Naive thymus-derived CD8-positive, alpha-beta T cell (primary cell): ENCODE measurements at places on chromosomes 5 and 9.

DNA sequence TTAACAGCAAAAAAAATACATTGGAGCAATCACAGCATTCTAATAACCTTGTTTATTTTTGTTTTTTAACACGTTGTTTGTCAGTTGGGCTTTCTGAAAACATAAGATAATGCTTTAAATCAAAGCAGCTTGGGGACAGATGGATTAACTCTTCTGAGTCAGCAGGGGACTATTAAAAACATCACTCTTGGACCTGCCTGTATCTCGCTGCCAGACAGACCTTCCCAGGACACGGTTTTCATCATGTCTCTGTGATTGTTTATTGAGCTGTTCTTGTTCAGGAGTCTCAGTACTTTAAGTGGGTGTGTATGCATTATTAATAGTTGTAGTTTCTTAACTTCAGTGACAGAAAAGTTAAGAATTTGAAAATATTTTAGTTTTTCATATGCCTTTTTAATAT lies 173.2 kb downstream of the SH3GL2 start:
- H3K36me3 ChIP-seq = no peaks in the 10 kb centered on the region
- H3K4me1 ChIP-seq = no peaks in the 10 kb centered on the region
- H3K27me3 ChIP-seq = no peaks in the 10 kb centered on the region
- DNase-seq = no peak
- no peak overlapping the region for H3K4me3 ChIP-seq

GRCh38 chr5:10913841-10914240 lies 152.8 kb upstream of the DAP start:
- DNase-seq = no peak
- no peak overlapping the region for H3K4me3 ChIP-seq
- H3K36me3 ChIP-seq = no peaks in the 10 kb centered on the region
- H3K27ac ChIP-seq = no peak overlapping the region
- peaks cover 26% of the 10 kb centered on the region for H3K27me3 ChIP-seq

GRCh38 chr9:137028263-137029057 lies 423 bp upstream of the ABCA2 start:
- H3K4me3 ChIP-seq = peak overlapping the region; percentile 75
- no peaks in the 10 kb centered on the region for H3K27me3 ChIP-seq
- H3K27ac ChIP-seq = peak overlapping the region; percentile 75
- no peaks in the 10 kb centered on the region for H3K36me3 ChIP-seq
- peak; percentile 80 for DNase-seq
- peaks cover 66% of the 10 kb centered on the region for H3K4me1 ChIP-seq

GRCh38 chr5:88836195-88836838 lies 46.7 kb downstream of the MEF2C start:
- no peaks in the 10 kb centered on the region for H3K36me3 ChIP-seq
- no peak overlapping the region for H3K4me3 ChIP-seq
- no peak overlapping the region for H3K27ac ChIP-seq
- H3K4me1 ChIP-seq = peaks cover 32% of the 10 kb centered on the region

- H3K36me3 ChIP-seq = peaks cover 73% of the 10 kb centered on the region
- H3K27me3 ChIP-seq = no peaks in the 10 kb centered on the region
- no peak overlapping the region for H3K4me3 ChIP-seq
- DNase-seq = no peak
- H3K4me1 ChIP-seq = peaks cover 2% of the 10 kb centered on the region
Observed at GRCh38 chr9:137820161-137820855, 57.3 kb upstream of the CACNA1B start.

DNA sequence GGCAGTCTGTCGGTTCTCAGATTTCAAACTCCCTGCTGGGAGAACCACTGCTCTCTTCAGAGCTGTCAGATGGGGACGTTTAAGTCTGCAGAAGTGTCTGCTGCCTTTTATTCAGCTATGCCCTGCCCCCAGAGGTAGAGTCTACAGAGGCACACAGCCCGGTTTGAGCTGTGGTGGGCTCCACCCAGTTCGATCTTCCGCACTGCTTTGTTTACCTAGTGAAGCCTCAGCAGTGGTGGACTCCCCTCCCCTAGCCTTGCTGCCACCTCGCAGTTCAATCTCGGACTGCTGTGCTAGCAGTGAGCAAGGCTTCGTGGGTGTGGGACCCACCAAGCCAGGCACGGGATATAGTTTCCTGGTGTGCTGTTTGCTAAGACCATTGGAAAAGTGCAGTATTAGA lies 8.0 kb downstream of the SLC27A6 start:
- DNase-seq = no peak
- H3K27ac ChIP-seq = no peak overlapping the region
- H3K4me1 ChIP-seq = no peaks in the 10 kb centered on the region
- H3K4me3 ChIP-seq = no peak overlapping the region
- H3K27me3 ChIP-seq = peaks cover 21% of the 10 kb centered on the region

DNA sequence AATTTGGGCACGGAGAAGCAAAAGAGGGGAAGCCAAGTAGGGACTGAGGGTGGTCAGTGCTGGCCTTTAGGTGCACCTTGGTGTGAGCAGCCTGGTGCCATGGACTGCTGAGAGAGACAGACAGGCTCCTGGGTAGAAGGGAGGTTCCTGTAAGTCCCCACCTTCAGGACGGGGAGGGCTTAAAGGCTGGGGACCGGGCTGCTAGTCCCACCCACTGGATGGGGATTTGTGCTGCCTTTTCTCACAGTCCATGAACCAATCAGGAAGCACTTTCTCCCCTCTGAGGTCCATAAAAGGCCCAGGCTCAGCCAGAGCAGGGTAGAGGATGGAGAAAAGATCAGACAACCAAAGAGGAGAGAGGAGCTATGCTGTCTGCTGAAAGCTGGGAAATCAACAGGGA lies 15.2 kb downstream of the CDC25C start:
- no peak overlapping the region for H3K4me3 ChIP-seq
- H3K36me3 ChIP-seq = no peaks in the 10 kb centered on the region
- no peak for DNase-seq
- H3K27me3 ChIP-seq = no peaks in the 10 kb centered on the region
- H3K27ac ChIP-seq = no peak overlapping the region

DNA sequence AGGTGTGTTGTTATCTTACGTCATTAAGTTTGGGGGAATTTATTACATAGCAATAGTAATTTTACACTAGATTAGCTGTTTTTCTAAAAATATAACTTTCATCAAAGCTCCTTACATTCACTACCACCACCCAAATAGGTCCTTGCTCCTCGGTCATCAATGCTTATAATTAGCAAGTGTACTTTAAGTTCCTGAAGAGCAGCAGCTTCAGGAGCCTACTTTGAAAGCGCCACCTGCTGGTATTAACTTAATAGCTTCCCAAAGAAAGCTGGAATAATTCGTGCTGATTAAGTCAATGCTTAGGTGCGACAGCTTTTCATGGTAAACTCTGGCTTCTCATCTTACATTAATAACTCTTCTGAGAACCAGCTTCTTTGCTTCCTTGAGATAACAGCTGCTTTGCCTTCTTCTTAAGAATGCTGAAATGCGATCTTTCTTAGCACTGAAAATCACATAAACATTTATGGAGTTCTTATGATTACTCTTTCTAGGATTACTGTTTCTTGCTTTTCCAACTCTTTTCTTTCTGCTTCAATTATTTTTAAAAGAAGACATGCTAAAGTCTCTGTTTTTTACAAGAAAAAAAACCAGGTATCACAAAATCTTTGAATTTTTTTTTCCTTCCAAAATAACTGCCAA lies 10.0 kb upstream of the C5 start:
- H3K36me3 ChIP-seq = no peaks in the 10 kb centered on the region
- H3K27me3 ChIP-seq = no peaks in the 10 kb centered on the region
- no peak overlapping the region for H3K4me3 ChIP-seq
- H3K4me1 ChIP-seq = peaks cover 4% of the 10 kb centered on the region
- DNase-seq = no peak
- no peak overlapping the region for H3K27ac ChIP-seq

DNA sequence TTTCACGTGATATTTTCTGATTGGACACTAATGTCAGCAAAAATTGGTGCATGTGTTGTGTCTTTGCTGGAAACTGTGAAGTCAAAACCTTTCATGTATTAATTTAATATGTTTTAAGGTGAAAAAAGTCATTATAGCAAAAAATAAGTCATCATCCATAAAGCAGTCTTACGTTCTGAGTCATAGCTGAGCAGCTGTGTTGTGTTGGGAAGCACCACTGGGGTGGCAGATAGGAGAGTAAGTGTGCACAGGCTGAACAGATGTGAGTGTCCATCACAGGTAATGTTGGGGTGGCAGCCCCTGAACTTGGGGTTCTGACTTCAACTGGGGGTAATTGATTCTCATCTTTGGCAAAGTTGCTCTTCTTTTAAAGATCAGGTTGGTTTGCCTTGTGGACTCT lies 156.8 kb downstream of the NXNL2 start:
- H3K4me3 ChIP-seq = no peak overlapping the region
- peaks cover 3% of the 10 kb centered on the region for H3K27me3 ChIP-seq
- H3K36me3 ChIP-seq = peaks cover 5% of the 10 kb centered on the region
- H3K27ac ChIP-seq = no peak overlapping the region
- no peaks in the 10 kb centered on the region for H3K4me1 ChIP-seq

DNA sequence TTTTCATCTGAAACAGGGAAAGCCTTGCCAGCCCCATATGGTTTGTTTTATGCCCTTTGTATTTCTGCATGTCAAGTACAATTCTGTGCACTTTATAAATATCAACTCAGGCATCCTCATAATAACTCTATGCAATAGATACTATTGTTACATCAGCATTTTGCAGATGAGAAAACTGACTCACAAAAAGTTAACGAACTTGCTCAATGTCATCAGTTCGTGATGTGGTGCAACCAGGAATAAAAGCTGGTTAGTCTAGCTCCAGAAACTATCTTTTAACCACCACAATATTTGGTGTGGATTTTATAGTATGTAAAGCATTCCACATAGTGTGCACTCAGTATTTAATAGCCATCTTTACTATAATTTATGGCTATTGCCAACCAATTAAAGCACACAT lies 134.9 kb downstream of the MRPS30 start:
- H3K27ac ChIP-seq = no peak overlapping the region
- H3K27me3 ChIP-seq = no peaks in the 10 kb centered on the region
- no peak overlapping the region for H3K4me3 ChIP-seq
- no peak for DNase-seq
- H3K36me3 ChIP-seq = peaks cover 4% of the 10 kb centered on the region
- H3K4me1 ChIP-seq = no peaks in the 10 kb centered on the region

- H3K27ac ChIP-seq = peak overlapping the region; percentile 87
- DNase-seq = no peak
- peaks cover 30% of the 10 kb centered on the region for H3K4me1 ChIP-seq
- peak overlapping the region; percentile 86 for H3K4me3 ChIP-seq
Observed at GRCh38 chr9:69168709-69169217, 5.3 kb upstream of the TJP2 start.

DNA sequence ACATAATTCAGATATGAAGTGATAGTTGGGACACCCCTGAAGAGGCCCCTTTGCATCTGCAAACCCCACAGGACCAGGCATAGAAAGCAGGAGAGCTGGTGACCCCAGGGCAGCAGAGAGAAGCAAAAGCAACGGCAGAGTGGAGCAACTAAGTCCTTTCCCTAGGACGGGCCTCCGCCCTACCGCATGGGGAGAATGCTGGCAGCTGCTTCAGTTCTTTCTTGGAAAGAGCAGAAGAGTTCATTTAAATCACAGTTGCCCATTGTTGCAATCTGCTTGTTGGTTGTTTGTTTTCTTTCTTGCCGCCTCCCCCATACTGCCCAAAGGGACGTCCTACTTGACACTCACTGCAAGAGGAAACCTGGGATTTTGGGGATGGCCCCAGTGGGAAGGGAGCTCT lies 126.2 kb downstream of the ADAMTS16 start:
- no peak for DNase-seq
- no peak overlapping the region for H3K27ac ChIP-seq
- H3K27me3 ChIP-seq = no peaks in the 10 kb centered on the region
- H3K4me1 ChIP-seq = peaks cover 3% of the 10 kb centered on the region

DNA sequence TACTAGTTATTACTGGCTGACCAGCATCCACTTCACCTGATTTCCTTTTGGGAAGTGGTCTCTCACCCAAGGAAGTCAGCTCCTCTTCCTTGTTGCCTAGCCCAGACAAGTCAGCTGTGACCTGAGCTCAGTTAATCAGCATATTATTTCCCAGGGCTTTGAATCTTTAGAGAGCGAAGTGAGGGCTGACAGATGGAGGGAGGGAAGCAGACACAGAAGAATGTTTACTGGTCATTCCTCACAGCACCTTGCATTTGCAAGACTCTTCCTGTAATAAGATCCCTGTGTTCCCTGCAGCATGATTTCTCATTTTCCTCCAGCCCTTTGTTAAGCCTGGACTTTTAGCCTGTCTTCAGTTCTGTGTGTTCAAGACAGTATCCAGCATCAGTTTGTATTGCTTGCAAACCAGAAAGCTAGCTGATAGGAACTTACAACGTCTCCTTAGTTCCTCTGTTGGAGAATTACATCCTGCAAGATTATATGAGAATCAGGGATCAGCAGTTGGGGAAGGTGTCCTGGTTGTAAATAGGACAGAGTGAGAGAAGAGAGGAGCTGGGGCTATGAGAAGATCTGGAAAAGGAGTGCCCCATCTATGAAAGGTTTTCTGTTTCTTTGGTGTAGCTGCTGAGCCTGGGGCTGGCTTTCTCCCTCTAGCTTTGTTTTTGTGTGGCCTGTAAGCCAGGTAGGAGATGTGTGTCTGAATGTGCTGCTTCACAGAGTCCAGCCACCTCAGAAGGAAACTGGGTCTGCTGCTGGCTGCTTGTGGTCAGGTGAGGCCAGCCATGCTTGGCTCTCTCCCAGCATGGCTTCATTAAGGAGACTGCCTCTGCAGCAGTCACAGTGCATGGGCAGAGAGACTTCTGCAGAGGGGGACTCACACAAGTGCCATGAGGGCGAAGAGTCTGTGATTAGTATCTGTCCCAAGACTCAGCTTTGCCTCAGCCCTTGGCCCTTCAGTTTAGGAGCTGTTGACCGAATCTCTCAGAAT lies 50.3 kb downstream of the MAN2A1 start:
- peak overlapping the region; percentile 77 for H3K27ac ChIP-seq
- peaks cover 6% of the 10 kb centered on the region for H3K36me3 ChIP-seq

DNA sequence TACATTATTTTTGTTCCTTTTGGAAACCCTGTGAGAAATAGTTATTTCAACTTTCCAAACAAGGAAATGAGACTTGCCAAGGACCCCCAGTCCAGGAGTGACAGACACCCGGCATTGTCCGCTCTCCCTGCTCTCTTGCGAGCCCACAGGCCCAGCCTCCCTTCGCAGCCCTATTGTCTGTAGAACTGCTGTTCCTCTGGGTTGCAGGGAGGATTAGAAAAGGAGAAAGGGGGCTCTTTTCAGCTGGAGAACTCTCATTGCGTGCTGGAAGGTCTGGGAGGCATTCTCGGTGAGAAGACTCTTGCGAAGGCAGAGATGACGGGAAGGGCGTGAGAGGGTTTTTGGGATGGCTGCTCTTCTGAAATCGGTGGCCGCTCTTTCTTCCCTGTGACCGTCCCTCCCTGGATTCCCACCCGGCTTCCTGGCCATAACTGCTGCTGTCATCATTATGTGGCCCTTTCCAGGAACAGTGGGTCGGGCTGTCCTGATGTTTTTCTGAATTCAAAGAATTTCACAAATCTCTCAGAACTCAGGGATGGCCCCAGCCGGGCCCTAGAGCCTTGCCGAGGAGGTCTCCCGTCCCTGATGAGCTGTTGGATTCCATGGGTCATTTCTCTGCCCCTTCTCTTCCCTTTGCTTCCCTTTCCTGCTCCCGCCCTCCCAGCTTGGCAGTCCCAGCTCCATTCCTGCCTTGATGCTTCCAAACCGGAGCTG lies 29.8 kb downstream of the STC2 start:
- no peaks in the 10 kb centered on the region for H3K36me3 ChIP-seq
- no peak overlapping the region for H3K27ac ChIP-seq
- H3K4me1 ChIP-seq = peaks cover 15% of the 10 kb centered on the region
- DNase-seq = no peak

GRCh38 chr9:86503942-86504341 lies 149.7 kb upstream of the TUT7 start:
- no peaks in the 10 kb centered on the region for H3K36me3 ChIP-seq
- H3K27me3 ChIP-seq = peaks cover 16% of the 10 kb centered on the region
- no peak for DNase-seq
- no peak overlapping the region for H3K4me3 ChIP-seq
- no peak overlapping the region for H3K27ac ChIP-seq

- no peaks in the 10 kb centered on the region for H3K36me3 ChIP-seq
- DNase-seq = no peak
- peaks cover 6% of the 10 kb centered on the region for H3K27me3 ChIP-seq
- no peak overlapping the region for H3K4me3 ChIP-seq
- no peak overlapping the region for H3K27ac ChIP-seq
- H3K4me1 ChIP-seq = no peaks in the 10 kb centered on the region
Observed at GRCh38 chr5:76811214-76811613, 7.6 kb upstream of the F2RL1 start.
